ENCODE measurements at places on chromosomes 3 and 15.

GRCh38 chr15:89116404-89116803 is 28.1 kb downstream of the ABHD2 start:
- no peak for DNase-seq

- peak; percentile 73 for DNase-seq
Observed at GRCh38 chr15:85404918-85405866, 24.8 kb downstream of the AKAP13 start.

DNA sequence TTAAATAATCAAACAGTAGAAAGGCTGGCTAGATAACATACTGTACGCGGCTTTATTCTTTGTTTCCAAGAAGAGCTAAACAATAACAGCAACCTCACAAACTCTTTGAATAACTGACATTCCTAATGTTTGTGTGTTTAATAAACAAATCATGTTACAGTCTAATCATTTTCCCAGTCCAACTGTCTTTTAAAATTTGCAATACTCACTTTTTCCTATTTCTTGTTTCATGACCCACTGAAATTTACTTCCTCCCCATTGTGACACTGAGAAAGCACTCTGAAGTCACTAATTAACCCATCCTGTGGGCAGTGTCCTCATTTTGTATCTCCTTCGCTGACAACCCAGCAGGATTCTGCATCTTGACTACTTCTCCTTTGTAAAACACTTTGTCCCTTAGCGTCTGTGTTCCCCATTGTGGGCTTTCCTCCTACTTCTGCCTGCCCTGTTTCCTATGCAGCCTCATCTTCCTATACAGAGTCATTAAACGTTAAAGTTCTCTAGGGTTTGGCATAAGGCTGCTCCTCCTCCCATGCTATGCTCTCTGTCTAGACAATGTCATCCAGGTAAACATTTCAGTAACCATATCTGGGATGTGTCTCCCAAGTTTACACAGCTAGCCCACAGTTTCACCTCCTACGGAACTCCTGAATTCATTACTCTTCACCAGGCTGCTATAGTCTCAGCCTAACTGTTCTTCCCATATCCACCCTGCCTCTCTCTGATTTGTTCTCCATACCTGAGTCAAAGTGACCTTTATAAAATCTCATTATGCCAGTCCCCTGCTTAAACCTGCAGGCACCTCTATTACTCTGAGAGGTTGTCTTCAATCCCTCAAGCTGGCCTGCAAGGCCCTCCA is 148.9 kb downstream of the GREM1 start:
- DNase-seq: no peak

DNA sequence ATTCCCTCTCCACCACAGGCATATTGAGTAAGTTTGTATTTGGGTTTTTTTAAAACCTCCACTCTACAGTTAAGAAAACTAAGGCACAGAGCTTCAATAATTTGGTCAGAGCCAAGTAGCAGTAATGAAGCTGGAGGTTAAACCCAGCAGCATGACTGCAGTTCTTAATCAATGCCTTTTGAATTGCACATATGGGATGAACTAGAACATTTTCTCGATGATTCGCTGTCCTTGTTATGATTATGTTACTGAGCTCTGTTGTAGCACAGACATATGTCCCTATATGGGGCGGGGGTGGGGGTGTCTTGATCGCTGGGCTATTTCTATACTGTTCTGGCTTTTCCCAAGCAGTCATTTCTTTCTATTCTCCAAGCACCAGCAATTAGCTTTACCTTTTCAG is 1.6 kb upstream of the CCR5 start:
- DNase-seq: no peak

GRCh38 chr3:29731050-29731449 is 450.2 kb downstream of the RBMS3 start:
- no peak for DNase-seq

DNA sequence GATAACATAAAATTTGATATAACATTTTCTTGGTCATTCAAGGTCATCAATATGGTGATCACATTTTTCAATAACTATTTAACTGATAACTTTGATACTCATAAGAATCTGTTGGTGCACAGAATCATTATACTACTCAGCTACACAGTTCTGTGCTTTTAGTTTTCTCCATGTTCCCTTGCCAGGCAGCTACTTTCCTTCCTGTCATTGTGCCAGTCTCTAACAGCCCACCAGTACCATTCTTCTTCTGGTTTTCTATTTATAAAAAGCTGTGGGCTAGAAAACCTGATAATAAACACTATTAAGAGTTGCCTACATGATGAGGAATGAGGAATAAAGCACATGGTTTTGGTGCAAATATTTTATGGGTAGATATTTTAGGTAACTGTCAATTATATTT is 77.6 kb downstream of the C3orf80 start:
- DNase-seq: no peak

- DNase-seq: peak; percentile 98
Observed at GRCh38 chr3:130111185-130111864, 29.7 kb downstream of the ALG1L2 start.

DNA sequence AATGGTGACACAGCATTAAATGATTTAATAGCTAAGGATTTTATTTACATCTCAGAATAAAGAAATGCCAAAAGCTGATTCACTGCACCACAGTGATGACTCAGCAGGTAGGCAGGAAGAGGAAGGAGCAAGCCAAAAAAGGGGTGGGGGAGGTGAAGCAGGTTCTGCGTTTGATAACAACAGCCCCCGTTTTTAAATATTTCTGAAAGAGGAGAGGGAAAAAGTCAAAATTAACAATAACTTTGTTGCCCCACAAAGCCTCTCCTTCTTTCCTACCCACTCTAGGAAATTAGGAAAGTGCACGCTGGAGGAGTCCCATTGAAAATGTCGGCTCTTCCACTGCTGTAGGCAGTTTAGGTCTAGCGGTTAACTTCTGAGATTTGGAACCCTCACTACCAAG is 9.9 kb upstream of the CCDC54 start:
- DNase-seq: peak; percentile 38

- no peak for DNase-seq
Observed at GRCh38 chr15:62407216-62407615, 242.1 kb upstream of the C2CD4B start.

GRCh38 chr3:16370872-16371740 is 106.1 kb downstream of the OXNAD1 start:
- no peak for DNase-seq

GRCh38 chr3:50028346-50028745 is 60.4 kb upstream of the RBM5 start:
- no peak for DNase-seq

GRCh38 chr3:61774279-61774890 is 213.0 kb downstream of the PTPRG start:
- DNase-seq: no peak

GRCh38 chr3:41920406-41920965 is 41.4 kb downstream of the ULK4 start:
- no peak for DNase-seq

GRCh38 chr3:147410526-147411237 is 1.5 kb downstream of the ZIC1 start:
- no peak for DNase-seq

GRCh38 chr3:140397847-140398246 is 280.0 kb upstream of the TRIM42 start:
- DNase-seq: no peak

- peak; percentile 10 for DNase-seq
Observed at GRCh38 chr3:70090322-70090913, 90.9 kb downstream of the SAMMSON start.

GRCh38 chr15:50854601-50855490 is 53.6 kb upstream of the AP4E1 start:
- no peak for DNase-seq

DNA sequence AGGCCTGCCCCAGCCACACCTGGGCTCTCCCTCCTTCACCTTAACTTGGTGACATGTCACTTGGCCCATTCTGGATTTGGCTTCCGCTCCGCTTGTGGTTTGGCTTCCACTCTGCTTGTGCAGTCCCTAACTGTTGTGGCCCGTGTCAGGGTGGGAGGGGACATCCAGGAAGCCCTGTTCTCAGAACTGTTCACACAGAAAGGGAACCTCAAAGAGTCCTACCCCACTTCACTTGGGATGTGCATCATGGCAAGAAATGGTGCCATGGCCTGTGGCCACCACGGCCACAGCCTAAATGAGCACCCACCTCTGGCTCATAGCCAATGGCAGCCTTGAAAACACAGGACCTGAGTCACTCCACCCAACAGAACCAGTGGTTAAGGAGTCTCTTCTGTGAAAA is 63.4 kb downstream of the CYP19A1 start:
- no peak for DNase-seq

DNA sequence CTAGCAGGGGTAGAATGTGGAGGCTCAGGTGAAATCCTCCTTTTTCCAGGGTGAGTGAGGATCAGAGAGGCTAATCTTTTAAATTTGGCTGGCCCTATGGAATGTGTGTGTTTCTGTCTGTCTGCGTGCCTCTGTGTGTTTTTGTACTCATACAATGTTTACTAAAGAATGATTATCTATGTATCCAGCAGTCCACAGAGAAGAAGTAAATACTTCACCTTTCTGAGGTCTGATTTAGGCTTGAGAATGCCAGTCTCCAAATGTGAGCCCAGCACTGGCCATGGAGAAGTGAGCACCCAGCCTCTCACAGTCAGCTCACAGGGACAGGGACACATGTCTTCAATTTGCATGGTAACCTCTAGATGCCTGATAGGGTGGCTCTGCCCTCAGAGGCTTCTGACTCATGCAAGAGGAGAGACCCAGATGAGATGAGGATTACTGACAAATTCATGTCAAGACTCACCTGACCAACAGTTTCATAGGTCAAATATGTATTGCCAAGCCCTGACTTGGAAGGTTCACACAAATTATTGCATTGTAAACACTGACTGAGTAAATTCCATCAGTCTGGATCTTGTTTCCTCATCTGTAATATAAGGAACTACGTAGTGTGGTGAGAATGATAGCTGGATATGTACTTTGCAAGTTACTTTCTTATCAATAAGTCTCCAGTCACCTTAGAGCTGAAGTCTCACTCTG is 31.0 kb downstream of the ENTPD3 start:
- DNase-seq: no peak

GRCh38 chr3:59601486-59601885 is 551.7 kb upstream of the CFAP20DC start:
- DNase-seq: no peak

DNA sequence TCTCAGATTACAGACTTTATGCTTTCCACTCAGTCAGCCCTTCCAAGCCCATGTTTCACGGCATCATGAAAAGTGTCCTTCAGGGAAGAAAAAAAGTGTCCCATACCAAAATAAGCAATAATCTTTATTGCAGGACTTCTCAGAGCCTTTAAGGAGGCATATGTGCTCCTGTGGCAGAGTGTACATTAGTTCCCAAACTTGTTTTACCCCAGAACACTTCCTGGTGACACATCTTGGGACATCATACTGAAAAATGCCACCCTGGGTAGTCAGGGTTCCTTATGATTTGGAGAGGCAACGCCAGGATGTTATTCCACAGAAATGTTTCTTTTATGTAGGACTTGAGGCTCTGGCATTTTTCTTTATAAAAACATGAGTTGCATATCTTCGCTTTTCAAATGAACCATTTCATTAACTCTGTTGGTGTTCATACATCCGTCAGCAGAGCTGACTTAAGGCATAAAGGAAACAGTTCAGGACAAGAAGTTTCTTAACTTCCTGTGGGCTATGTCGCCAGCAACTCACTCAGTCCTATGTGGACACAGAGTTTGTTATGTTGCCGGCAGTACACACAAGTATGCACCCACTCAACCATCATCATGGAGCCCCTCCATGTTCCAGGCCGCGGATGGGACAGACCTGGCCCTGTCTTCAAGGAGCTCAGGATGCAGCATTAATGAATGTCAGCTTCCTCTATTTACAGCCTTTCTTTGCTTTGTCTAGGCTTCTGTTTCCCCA is 63.8 kb downstream of the CASR start:
- no peak for DNase-seq

DNA sequence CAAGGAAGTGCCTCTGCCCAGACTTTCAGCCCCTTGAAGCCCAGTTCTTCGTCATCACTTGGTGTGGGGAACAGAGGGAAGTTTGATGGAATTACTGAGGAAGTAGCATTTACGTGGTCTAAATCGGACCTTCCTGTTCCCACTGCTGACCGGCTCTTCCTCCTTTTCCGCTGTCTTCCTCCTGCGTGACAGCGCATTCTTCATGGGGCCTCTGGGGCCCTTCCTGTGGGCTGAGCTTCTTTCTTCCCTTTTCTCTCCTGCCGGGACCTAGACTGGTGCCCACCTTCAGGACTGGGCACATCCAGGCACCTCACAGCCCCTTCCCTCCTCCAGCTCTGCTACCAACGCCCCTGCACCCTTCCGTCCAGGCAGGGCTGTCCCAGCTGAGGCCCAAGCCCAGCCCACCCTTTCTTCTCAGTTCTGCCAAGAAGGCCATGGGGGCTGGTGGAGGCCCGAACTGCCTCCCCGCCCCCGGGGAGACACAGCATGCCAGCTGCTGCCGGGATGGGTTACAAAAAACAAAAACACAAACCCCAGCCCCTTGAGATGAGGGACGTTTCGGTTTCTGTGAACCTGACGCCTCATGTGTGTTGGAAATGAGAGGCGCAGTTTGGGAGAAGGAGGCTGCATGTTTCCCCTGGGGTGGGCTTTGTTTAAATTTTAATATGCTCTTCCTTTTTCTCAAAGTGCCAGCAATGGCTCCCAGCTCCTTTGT is 19.1 kb downstream of the ZNF710 start:
- peak; percentile 90 for DNase-seq

GRCh38 chr3:50714946-50715345 is 40.2 kb downstream of the DOCK3 start:
- DNase-seq: peak; percentile 6

DNA sequence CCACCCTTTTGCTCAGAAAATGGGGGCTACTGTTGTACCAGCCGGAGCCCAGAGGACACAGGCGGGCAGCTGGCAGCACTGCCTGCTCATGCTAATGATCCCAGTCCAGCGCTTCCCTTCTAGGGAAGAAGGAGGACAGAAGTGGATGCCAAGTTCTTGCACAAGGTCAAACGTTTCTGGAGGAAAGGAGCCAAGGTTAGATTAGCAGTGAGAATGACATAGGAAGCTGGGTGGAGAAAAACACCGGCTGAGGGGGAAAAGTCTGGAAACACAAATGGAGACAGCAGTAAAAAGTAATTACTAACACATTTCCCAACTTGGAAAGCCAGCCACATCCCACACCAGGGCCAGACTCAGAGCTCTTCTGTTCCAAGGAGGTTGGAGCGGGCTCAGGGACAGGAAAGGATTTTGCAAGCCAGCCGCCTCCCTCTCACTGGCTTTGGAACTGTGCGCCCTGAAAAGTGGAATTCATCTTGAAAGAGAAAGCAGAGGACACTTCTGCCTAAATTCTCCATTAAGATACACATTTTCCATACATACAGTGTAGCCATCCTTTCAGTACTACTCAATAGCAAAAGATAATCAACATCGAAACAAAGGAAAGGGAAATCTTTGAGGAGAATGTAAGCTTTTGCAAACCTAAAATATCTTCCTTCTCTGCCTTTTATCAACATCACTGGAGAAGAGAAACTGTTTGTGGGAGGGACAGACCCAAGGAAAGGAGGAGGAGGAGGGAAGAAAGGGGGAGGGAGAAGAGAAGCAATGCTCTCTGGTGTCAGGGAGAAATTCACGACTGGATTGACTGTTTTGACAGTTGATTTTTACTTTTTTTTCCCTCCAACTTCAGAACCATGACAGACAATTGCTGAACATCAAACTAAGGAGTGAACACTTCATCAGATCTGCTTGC is 133.6 kb downstream of the CD47 start:
- DNase-seq: no peak
